ENCODE measurements at places on chromosomes 7 and 10.

GRCh38 chr10:4129866-4130477 lies 345.0 kb upstream of the KLF6 start:
- no peak for DNase-seq

DNA sequence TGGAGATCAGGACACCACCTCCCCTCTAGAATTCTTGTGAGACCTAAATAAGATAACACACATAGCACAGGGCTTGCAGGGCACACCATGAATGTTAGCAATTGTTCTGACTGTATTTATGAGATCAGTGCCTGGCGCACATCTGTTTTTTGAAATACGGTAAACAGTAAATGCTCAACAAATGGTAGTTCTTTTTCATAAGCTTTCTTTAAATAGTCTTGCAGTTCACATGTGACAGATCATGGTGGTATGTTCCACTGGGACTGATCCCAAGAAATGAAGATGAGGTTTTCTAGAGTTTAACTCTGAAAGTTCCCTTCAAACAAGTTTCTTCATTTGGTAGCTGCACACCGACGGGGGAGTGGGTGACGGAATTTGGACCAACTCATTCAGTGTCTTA lies 34.8 kb downstream of the CREB5 start:
- DNase-seq = no peak

DNA sequence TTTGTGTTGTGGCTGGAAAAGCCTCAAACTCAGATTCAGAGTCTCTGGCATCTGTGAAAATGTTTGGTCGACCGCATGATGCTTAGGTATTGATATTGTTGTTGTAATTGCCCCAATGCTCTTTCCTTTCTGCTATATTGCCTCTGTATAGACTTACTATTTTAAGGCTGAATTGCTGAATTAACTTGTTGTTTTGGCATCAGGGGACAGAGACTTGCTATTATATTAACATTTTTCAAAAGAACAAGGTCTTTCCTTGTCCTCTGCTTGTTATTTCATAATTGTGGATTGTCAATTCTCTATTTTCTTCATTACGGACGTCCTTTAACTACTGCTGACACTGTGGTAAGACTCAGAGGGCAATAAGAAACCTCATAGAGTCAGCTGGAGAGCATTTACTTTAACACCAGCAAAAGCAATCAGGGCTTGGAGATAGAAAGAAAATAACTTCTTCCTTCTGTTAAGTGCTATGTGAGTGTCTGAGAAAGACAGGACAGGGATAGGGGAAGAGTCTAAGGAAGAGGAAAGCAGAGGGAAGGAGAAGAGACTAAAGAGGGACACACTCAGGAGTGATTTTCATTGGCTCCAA lies 17.6 kb downstream of the CPED1 start:
- DNase-seq = no peak

DNA sequence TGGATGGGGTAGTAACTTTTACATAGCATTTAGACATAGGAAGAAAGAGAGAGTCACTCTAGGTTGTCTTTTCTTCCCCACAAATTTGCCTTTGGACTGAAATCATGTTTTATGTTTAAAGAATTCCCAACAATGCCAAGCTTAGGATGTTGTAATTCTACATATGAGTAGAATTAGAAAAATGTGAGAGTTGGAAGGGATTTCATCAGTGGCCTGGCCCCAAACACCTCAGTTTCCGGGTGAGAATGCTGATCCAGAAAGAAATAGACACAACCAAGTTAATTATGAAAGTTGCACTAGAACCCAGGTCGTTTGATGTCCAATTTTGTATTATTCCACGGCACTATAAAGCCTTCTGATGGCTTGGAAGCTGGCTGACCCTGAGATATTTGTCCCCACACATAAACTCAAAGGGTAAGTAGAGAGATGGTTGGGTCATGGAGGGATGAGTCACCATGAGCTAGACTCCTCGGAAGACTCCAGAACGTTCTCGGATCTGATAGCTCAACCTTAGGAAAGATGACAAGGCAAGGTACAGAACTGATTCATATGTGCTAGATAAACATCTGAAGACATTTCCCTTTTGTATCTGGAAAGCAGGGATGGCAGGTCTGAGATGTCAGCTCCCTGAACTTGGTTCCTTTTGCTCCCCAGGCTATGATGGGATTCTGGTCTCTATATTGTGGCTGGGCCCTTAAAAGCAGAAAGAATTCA lies 48.8 kb upstream of the SLC35B4 start:
- DNase-seq = no peak

DNA sequence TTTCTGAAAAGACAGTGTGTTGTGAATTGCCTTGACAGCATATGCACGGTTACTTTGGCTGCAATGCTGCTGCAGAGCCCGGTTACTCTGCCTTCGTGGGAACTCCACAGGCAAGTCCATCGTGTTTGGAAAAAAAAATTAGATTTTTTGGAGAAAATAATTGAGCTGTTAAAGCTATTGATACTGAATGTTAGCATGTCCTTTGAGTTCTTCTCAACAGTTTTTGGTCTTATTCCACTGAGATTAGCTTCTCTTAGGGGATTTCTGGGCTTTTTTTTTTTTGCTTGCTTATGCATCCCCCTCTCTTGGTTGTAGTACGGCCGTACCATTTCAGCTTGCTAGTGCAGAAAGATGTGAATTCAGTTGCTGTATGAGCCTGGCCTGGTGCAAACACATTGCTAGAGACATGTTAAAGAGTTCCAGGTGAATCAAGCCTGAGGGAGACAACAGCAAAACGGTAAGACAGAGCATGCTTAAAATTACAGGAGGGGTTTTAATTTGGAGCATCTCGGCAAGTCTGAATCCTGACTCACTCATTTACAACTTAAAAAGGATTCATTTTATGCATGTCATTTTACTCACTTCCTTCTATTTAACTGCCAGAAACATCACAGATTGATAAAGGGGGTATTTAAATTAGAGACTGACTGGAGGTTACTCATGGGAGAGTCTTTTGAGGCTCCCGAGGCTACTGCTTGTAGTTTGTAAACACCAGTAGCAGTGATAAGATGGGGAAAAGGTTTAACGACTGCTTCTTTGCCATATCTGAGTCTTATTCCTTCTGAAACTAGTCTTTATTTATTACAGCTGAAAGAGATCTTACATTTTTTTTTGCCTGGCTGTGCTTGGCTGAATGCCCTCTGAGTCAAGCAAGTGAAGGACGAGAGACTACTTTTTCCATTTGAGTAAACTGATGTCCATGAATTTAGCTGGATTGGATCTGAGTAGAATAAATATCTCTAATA lies 113.7 kb downstream of the CDK14 start:
- DNase-seq = peak; percentile 46

DNA sequence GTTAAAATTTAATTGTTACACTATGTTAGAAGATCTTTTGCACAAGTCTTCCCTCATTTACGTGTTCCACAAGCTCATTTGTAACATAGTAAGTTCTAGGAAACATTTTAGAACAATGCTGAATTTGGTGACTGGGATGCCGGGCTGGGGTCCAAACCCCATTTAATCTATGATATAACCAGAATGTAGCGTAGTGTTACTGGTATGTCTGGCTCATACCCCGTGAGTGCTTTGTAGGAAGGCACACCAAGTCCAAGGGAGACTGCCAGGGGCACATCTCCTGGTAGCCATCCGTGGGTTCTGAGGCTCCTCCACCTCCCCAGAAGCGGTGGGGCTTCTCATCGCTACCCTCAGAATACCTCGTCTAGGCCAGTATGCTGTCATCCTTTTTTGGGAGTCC lies 21.3 kb upstream of the TMEM236 start:
- DNase-seq = no peak

DNA sequence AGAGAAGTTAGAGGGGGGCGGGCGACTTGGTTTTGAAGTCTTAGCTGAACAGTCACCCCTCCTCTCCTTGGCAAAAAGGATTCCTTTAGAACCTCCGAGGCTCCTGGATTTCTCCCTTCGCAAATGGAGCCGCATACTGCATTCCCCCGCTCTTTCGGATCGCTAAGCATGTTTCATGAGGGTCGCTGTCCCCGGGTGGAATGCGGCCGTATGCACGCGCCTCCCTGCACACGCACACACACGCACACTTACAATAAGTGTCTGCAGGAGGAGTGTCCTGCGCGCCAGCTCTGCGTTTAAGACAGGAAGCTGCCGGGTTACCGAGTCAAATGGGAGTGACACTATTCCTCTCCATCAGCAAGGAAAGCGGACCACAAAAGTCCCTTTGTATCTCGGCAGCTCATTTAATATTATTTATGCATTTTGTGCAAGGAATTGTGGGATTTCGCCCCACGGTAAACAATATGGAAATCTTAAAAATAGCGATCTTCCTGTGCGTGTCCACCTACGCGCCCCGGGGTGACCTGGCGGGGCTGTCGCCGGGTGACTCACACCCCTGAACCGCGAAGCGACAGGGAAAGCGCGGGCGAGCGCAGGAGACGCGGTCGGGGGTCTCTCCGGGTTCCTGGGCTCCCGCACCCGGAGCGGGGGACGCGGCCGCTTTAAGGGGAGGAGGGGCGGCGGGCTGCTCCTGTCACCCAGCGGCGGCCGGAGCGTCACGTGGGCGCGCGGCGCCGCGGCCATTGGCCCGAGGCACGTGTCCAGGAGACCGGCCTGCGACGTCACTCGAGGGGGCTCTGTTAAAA lies 988 bp upstream of the EN2 start:
- no peak for DNase-seq

- no peak for DNase-seq
Measured at GRCh38 chr7:39621784-39622411, 1.5 kb upstream of the RALA start.

GRCh38 chr7:12397671-12398070 lies 6.0 kb downstream of the VWDE start:
- DNase-seq = no peak

DNA sequence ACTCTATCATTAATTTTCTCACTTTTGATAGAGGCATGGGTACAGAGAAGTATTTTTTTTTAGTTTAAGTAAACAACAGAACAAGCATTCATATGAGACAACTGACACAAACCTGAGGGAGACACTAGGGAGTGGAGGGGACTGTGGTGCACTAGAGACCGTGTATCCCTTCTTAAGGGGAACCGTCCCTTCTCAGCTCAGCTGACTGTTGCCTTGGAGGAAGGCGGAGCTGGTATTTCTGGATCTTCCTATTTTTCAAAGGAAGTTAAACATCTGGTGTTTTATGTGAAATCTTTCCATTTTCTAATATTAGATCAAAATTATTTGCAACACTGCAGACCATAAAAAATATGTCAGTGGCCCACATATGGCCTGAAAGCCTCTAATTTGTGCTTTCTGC lies 113.6 kb upstream of the MACROH2A2 start:
- no peak for DNase-seq
